AG09319 (cell line): ENCODE measurements at places on chromosomes 7 and 10.

- DNase-seq: no peak
These were observed 38.7 kb downstream of the DENND11 start for GRCh38 chr7:141663081-141663849.

GRCh38 chr7:7539711-7540110 is 4.0 kb upstream of the COL28A1 start:
- DNase-seq: no peak

DNA sequence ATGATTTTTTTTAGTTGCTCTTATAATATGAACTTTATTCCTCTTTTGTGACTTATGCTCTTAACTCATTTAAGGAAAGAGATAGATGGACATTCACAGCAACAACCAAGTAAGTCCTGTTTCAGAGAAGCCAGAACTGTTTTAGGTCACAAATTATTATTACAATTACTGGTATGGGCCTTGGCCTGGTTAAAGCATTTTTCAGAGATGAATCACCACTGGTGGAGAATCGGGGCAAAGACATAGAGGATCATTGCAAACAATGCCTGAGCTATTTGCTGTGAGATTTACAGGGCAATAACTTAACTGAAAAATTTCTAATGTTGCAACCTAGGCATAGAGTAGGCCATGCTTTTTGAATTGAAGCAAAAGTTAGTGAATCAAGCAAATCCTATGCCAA is 138.0 kb upstream of the YAE1 start:
- no peak for DNase-seq

GRCh38 chr7:38594949-38595348 is 36.2 kb downstream of the AMPH start:
- DNase-seq: no peak

- no peak for DNase-seq
These were observed 72.8 kb downstream of the CCNY start for GRCh38 chr10:35409094-35409582.

- peak; percentile 70 for DNase-seq
These were observed 6.9 kb upstream of the HYCC1 start for GRCh38 chr7:23020742-23021401.

- DNase-seq: no peak
These were observed 30.3 kb upstream of the KEL start for GRCh38 chr7:142992427-142992826.

GRCh38 chr10:47031901-47032465 is 120.8 kb downstream of the PTPN20 start:
- no peak for DNase-seq

GRCh38 chr7:33487998-33488682 is 358.8 kb downstream of the BBS9 start:
- DNase-seq: no peak

- no peak for DNase-seq
These were observed 15.1 kb downstream of the SLC35B4 start for GRCh38 chr7:134301592-134301991.

- DNase-seq: no peak
These were observed 180.1 kb downstream of the TCF7L2 start for GRCh38 chr10:113130014-113130641.

DNA sequence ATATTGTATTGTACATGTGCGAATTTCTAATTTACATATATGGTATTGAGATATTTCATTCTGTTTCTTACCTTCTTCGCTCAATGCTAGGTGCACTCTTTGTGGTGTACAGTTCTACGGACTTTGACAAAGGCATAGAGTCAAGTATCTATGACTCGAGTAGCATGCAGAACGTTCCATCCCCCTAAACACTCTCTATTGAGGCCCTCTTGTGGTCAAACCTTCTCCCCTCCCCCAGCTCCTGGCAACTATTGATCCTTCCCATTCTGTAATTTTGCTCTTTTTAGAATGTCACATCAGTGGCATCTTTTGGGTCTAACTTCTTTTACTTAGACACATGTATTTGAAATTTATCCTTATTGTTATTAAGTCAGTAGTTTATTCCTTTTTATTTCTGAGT is 30.7 kb upstream of the GDF10 start:
- no peak for DNase-seq
